Esophagus muscularis mucosa (tissue), 4 donors: ENCODE measurements at places on chromosomes 16 and 17. TPM values are rescaled to one million over a fixed set of nuclear protein-coding genes. Genes with fewer than 3 reads are reported as not detected.

DNA sequence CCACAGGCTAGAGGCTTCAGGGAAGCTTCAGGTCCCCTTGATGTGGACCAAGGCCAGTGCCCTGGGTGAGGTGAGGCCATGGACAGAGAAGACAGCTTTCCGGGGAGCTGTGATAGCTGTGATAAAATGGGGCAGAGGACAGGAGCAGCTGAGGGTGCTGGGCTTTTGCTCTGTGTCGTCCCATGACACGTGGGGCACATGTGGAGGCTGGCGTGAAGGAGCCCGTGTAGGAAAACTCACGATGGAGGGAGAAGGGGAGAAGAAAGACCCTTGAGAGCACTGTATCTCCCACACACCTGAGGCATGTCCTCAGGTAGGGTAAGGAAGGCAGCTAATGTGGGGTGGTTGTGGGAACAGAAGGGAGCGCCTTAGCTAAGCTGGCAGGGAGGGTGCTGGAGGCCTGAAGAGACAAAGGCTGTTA, 21.3 kb downstream of the B9D1 start:
- no peak for DNase-seq

GRCh38 chr17:49753959-49754391, 10.0 kb downstream of the FAM117A start:
- no peak for DNase-seq

DNA sequence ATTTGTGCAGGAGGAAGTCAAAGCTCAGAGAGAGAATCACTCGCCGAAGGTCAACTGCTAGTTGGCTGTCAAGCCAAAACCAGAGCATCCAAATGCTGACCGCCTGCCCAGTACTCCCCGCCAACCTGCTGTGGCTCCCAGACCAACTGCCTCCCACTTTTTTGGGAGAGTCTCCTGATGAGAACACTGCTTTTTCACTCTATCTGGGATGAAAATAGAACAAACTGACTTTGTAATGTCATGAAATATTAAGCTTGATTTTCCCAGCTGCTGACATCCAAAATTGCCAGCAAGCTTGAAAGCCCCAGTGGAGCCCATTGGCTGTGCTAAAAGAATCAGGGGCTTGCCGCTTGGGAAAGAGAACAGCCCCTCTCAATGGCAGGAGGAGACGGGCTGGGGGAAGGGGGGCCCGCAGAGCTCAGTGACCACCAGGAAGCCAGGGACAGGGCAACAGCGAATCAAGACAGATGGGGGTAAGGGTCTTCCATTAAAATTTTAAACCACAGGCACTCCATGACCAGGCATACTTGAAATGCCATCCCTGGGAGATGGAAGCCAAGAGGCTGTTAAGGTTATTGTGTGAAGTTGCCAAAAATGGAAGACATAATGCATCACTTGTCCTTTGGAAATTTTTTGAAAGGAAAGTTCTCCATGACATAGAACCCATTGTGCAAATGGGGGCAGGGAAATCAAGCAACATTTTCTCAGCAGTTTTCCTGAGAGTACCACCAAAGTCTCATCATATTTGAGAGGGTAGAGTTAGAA, 125.7 kb upstream of the CDH5 start:
- DNase-seq, result no peak

DNA sequence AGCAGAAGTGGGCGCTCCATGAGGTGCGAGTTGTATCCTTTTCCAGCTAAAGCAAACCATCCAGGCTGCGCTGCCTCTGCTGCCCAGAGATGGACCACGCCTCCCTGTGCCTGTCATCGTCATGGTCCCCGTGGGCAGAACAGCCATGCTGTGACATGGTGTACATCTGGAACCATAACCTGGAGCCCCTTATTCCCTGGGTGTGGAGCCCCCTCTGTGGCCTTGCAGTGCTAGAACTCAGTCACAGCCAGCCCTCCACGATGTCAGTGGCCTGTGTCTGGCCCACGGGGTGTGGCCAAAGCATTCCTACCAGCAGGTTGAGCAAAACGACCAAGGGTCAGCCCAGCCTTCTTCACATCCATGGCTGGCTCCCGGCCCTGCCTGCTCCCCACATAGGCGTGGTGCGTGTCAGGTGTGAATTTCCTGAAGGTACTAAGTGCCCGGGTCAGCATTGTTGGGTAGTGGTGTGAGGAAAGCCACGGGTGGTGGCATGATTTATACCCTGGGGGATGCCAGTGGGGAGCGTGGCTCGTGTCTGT, 22.7 kb upstream of the JPT2 start:
- DNase-seq, result no peak

DNA sequence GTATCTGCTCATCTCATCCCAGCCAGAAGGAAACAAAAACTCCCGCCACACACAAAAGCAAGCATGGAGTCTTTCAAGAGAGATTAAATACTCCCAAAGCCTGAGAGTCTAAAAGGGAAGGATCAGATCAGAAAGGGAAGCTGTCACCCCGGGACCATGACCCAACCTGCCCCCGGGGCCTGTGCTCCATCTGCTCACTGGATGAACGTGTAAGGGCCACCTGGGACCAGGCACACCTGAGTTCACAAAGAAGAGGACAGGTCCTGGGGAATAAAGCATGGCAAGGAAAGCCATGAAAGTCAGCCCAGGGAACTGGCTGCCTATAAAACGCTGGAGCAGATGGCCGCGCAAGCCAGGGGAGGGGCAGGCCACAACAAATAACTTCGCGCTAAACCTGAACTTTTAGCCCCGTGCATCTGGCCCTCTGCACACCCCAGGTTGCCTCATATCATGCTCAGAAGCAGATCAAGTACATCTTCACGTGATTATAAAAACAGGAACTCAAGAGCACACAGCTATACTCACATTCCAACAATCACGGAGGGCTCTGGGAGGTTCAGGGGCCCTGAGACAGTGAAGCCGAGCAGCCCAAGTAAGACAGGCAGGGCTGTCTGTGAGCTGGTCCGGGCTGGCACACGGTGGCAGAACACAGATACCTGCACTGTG, 3.4 kb downstream of the TMEM11 start:
- no peak for DNase-seq

DNA sequence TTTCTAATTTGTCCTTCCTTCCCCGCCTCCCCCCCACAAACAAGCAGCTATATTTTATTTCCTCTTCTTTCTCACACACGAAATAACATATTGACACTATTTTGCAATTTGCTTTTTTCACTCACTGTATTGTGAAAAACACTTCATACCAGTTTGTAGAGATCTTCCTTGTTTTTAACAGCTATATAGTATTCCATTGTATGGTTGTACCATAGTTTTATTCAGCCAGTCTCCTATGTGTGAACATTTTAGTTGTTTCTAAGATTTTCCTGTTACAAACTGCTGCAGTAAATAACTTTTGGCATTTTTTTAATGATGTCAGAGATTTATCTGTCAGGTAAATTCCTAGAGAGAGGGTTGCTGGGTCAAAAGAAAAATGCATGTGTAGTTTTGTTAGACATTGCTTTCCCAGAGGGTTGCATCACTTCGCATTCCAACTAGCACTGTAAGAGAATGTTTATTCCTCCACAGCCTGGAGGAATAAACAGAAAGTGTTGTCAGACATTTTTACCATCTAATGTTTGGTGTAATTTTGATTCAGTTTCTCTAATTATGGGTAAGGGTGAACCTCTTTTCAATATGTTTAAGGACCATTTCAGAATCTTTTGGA, 101.2 kb downstream of the MRTFB start:
- DNase-seq, result no peak

- no peak for DNase-seq
Observed at GRCh38 chr17:47995241-47995935, 24.5 kb downstream of the CDK5RAP3 start.

DNA sequence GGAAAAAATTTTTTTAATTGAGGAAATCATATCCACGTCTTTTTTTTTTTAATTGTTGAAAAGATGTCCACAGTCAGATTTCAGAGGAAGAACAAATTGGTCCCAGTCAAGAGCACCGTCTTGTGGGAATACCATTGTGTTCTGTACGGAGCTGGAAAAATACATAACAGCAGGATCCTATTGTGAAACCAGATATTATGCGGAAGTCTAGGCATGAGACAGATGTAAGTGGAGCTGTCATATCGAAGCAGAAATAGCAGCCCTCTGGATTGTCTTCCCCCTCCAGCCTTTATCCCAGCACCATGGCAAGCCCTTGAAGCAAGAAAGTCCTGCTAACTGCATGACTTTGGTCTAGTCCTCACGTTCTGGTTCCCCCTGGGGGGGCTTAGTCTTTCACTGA, 391.6 kb upstream of the ASIC2 start:
- no peak for DNase-seq

DNA sequence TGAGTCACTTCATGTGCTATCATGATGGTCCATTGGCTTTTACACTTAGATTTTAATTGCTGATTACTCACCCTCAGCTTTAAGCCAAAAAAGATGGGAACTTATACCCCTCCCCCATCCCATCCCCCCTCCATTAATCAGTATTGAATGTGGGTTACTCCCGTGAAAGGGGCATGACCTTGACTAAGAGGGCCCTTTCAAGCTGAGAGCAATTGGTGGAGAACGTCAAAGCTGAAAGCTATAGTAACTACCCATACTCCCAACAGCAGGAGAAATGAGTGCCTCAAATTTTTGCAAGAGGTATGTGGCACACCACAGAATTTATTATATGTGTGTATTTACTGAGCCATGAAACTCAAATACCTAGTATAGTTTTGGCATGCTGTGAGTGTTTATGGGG, 99.7 kb upstream of the CDH8 start:
- no peak for DNase-seq

GRCh38 chr17:80596760-80597608, 52.3 kb downstream of the RPTOR start:
- DNase-seq, result no peak

GRCh38 chr17:50959341-50959740, 93.2 kb upstream of the TOB1 start:
- DNase-seq, result no peak

DNA sequence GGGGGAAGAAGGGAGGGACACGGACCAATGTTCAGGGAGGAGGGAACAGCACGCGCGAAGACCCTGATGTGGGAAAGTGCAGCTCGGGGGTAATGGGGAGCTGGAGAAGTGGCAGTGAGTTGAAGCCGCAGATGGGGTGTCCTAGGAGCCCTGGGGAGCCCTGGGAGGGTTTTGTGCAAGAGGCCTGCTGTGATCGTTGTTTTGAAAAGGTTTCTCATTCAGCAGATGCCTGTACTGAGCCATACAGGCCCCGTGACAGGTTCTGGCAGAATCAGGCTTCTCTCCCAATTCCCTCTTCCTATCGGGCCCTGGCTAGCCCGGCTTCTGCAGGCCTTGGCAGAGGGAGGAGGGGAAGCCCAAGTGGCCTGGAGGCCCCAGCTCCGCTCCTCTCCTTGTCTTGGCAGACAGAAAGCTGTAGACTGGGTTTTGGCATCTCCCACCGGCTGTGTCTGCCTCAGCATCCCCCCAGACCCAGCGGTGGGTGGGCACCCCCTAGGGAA, 38.4 kb upstream of the EMP2 start:
- no peak for DNase-seq

DNA sequence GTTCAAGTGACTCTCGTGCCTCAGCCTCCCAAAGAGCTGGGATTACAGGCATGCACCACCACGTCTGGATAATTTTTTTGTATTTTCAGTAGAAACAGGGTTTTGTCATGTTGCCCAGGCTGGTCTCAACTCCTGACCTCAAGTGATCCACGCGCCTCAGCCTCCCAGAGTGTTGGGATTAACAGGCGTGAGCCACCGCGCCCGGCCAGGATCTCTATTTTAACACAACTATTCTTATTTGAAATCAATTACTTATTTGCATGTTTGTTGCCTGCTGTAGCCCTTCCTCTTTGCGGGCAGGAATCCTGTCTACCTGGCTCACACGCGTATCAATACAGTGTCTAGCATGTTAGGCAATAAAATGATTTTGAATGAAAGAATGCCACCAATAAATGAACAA, 818 bp upstream of the CNEP1R1 start:
- DNase-seq, result no peak

DNA sequence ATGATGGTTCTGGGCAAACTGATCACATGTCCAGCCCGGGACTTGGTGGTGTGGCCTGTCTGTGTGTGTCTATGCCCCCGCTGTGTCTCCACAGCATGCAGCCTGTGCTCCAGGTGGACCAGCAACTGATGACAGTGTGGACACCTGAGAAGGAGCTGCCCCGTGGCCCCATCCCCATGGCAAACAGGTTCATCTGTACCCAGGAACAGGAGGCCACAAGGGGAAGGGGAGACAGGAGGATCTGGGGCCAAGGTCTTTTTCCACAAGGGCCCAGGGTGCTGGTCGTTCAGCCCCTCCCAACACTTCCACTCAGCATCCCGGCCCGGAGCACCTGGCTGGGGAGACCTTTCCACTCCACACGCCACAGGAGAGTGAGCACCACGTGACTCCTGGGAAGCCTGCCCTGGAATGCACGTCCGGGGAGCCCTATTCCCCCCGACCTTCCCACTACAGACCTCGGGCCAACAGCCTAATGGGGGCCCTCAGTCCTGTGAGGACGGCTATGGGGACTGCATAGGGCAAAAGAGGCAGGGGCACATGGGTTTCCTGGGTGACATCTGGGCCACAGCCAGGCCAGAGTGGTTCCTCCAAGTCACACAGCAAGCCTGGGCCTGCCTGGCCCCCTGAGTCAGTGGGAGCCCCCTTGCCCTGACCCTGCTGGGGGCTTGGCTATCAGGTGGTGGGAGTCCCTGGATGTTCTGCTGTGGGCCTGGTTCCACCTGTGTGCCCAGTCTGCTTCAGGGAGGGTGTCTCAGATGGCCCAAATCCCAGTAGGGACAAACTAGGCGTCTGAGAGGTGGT, 20.8 kb upstream of the NXPH3 start:
- no peak for DNase-seq

GRCh38 chr16:4679156-4679849, 14.1 kb upstream of the NUDT16L1 start:
- no peak for DNase-seq

GRCh38 chr17:15447928-15448579, 19.4 kb downstream of the CDRT4 start:
- no peak for DNase-seq

DNA sequence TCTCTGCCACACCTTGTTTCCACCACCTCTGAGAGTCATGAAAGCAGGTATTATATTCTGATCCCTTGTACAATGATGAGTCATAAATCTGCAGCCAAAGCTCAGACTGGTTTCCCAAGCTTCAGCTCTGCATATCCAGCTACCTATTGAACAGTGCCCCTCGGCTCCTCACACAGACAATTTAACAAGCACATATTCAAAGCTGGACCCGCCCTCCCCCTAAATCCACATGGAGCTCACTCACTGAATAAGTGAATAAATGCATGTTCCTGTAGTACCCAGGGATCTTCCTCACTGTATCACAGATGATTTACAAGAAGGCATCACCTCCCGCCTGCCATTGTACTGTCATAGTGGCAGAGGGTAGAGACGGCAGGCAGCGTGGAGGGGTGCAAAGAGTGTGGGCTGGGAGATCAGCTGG, 516.4 kb downstream of the GRIN2A start:
- DNase-seq, result no peak

Gene RASL10B
- total RNA-seq, result 28.1 TPM

Gene SP6
- total RNA-seq, result 0.17 TPM

Gene PHKG2
- total RNA-seq, result 25.8 TPM

Gene C16orf78
- total RNA-seq, result not detected

Gene KRTAP4-9
- not detected for total RNA-seq

Gene LRRC37A
- total RNA-seq, result 1.2 TPM
